ENCODE measurements at places on chromosomes 13 and 19.

DNA sequence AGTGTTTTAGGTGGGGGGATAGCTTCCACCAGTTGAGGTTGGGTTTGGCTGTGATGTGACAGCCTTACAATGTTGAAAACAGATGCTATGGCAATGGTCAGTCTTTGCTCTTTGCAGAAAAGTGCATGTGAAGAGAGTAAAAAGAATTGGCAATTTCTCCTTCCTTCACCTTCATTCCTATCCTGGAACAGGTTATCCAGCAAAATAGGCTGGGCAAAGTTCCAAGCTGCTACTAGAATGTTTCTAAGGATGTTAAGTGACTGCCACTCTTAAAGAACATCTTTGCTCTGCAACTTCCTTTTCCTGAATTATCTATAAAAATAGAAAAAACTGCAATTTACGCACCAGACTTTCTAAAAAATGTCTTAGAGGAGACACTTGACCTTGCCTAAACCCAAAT is 50.1 kb upstream of the MYCBP2 start:
- DNase-seq, result no peak

DNA sequence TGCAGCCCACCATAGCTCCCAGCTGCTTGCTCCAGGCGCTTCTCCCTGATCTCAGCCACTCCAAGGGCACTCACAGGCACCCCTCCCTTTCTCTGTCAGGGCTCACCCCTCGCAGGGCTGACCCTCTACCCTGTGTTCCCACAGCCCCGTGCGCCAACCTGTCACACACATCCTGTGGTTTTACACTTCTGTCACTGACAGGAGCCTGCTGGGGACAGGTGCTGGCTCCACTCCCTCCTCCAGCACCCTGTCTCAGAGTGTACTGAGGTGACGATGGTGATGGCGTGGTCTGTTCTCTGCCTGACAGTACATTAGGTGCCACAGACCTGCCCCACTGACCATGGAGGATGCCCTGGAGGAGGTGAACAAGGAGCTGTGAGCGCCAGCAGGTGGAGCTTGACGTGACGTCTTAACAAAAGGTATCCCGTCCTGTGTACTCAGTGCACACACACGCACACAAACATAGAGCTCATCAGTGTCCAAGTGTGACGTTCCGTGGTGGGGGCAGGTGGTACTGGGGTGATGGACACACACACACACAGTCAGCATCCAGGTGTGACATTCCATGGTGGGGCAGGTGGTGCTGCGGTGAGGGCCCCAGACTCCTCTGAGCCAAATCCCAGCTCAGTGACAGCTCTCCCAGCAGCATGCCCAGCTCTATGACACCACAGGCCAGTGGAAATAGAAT is 20.9 kb downstream of the C19orf44 start:
- DNase-seq, result no peak

- no peak for DNase-seq
Measured at GRCh38 chr13:105063676-105064075, 1471.8 kb downstream of the EFNB2 start.

- no peak for DNase-seq
Measured at GRCh38 chr13:77696006-77696878, 1.2 kb upstream of the SLAIN1 start.

DNA sequence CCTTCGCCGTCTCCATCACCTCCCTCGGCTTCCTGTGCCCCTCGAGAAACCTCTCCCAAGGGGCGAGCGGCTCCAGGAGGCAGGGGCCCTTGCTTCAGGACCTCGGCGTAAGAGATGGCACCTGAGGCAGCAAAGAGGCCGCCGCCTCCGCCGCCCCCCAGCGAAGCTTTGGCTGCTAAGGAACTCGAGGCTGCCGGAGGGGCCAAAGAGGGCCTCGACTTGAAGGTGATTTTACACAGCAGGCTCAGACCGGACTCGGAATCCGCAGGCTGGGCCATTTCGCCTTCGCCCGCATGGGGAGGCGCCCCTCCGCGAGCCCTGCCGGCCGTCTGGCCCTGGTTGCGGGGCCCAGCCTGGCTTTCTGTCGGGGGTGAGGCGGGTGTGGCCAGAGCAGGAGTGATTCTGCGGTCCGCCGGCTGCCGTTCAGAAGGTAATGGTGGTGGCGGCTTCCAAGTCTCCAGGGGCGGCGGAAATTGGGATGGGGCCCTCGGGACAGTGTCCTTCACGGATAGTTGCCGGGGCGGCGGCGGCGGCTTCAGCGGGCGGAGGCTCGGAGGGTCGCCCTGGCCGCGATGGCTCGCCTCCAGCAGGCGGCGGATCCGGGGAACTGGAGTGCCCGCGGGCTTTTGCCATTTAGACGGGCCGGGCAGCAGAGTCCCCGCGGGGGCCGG is 1.4 kb downstream of the GGN start:
- no peak for DNase-seq

DNA sequence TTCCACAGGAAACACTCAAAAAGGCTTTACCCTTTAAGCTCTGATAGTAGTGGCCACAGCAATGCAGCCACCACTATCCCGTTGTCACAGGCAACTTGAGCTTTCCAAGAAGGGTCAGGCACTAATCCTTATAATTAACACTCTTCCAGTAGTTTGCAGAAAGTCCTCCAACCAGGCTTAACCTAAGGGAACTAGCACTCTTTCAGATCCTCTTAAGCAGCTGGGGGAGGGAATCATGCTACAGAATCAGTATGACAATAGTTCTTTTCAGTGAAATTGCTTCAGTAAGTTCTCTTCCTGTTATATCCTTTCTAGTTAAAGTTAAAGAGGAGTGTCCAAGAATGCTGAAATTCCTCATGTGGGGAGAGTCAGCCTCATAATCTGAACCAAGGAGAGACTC is 82.2 kb downstream of the TNFSF11 start:
- DNase-seq, result no peak

DNA sequence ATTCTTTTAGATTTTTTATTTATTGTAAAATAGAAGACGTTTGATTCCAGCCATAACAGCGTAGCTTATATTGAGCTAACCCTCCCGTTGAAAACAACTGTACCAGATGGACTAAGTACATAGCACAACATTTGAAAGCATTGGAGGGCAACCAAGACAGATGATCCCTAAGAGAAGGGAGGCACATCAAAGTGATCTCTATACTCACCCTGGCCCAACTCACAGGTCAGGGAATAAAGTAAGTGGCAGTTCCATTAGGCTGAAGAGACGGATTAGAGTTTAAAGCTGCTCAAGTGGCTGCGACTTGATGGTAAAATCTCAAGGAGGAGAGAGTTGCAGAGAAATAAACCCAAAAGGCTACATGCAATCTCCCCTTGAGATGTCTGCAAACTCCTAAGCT is 65.1 kb upstream of the ITM2B start:
- no peak for DNase-seq
